ENCODE measurements at places on chromosomes 2 and 18.
A peak's percentile ranks its signal among the peaks of the same experiment; 100 is the strongest.

DNA sequence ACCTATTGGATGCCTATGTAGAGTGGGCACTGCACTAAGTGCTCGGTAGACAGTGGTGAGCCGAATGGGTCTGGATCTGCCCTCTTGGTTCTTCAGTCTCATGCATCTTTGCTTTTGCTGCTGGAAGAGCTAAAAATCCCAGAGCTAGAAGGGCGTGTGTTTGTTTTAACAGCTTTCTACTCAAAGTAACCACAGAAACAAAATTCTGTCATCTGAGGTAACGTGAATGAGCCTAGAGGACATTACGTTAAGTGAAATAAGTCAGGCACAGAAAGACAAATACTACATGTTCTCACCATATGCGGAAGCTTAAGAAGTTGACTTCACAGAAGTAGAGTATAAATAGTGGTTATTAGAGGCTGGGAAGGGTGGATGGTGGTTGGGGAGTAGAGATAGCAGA is 119.8 kb downstream of the PLB1 start:
- DNase-seq, result no peak

- no peak for DNase-seq
Observed at GRCh38 chr2:26644188-26644835, 3.1 kb upstream of the CIB4 start.

GRCh38 chr2:5982193-5982902 is 290.2 kb downstream of the SOX11 start:
- DNase-seq, result no peak

- peak; percentile 1 for DNase-seq
Observed at GRCh38 chr2:171390941-171391516, 42.8 kb downstream of the METTL8 start.

GRCh38 chr2:4882421-4882820 is 809.8 kb upstream of the SOX11 start:
- DNase-seq, result no peak

- no peak for DNase-seq
Observed at GRCh38 chr18:56035546-56035945, 447.6 kb upstream of the TCF4 start.

DNA sequence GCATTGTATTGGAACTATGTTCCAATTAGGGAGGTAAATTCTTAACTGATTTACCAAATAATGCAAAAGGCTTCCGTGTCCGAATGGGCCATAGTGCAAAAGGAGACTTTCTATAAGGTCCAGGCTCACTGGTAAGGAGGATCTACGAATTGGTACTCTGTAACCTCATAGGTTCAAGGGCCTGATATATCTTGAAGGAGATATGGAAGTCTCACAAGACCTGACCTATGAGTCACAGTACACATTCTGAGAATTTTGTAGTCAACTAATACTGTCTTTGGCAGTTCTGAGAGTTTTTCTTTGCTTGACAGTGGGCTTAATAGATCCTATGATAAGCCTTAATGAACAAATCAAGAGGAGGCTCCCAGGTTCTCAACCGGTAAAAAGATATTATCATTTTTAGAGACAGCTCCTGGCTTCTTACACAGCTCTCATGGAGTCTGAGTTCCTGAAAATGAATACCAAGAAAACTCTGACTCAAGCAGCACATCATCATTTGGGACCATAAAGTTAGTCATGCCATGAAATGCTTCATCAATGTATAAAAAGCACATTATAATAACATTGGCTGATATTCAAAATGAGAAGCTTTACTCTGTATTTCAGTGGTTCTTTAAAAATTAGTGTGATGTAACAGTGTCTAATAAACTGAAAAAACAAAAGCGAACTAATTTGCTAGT is 1275.2 kb upstream of the CRIM1 start:
- no peak for DNase-seq

GRCh38 chr2:128289439-128289838 is 29.2 kb downstream of the HS6ST1 start:
- DNase-seq, result no peak

DNA sequence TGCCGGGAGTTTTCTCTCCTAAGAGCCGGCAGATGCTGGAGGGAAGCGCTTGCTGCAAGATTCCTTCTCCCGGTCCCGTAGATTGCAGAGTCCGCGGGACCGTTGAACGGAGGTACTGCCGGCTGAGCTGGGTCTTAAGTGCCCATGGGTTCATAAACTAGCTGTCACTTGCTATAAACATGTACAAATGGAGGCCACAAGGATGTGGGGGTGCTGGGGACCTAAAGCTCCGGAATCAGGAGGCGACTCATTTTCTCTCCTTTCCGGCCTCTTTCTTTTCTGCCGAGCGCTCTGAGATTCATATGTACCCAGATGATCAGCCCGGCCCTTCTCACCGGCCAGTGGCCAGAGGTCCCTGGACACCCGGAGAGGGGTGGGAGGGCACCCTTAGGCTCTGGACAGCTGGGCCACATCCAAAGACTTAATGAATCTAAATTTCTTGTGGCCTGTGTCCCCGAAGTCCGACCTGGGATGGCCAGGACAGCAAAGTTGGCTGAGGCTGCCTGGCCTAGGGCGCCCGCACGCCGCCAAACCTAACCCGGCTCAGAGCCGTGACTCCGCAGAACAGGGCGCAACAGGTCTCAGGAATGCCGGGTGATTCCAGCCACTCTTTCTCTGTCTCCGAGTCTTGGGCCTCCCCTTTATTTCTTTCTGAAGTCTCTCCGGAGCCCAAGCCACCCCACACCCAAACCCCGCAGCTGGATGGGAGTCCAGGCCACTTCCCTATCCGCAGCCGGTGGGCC is 2.4 kb upstream of the PAX3 start:
- no peak for DNase-seq

GRCh38 chr18:48138660-48139430 is 208.4 kb upstream of the SMAD2 start:
- no peak for DNase-seq

GRCh38 chr2:161164161-161164560 is 3.9 kb downstream of the TANK start:
- no peak for DNase-seq

GRCh38 chr2:12074126-12074844 is 327.9 kb downstream of the LPIN1 start:
- DNase-seq, result no peak

DNA sequence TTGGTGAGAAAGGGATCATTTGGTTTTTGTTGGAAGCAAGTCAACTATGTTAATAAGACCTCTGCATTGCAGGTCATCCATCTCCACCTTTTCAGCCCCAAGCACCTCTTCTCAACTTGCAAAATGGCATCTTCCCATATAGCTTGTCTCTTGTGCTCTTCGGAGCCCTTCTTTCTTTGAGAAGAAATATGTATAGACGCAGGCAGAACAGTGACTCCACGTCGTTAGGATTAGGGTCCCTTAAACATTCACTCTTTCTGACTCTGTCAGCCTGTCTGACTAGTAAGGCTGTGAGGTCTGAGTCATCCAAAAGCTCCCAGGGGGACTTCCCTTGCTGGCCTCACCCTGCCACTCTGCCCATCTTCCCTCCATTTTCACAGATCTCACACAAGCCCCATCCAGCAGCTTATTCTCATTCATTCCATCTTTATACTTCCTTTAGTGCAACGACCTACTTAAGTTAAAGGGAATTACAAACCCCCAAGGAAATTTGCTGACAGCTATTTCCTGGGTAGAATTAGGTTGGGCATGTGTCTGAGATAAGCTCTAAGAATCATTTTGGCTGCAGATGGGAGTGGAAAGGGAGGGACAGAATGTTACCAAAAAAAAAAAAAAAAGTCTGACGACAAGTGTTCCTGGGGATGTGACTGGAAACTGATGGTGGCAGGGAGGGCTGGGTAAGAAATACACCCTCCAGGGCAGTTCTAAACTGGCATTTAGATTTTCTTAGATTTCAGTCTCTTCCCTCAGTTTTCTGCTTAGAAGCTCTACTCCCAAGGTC is 37.7 kb upstream of the MEX3C start:
- DNase-seq, result peak; percentile 57

DNA sequence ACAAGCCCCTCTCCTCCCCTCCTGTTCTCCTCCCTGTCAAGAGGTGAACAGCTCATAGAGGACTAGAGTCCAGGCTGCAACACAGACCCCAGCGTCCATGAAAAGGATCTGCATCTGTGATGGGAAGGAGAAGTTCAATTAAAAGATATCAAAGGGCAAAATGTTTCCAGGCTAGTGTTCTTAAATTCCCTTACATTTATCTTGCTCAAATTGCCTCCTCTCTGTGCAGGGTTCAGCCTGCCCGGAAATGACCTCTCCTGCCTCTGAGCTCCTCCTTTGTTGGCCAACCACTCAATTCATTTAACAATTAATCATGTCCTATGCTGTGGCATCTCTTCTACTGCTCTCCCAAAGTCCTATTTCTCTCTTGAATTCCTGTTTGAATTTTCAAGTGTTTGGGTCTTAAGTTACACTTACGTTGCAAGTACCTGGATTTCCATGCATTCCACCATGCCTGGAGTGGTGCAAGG is 105.3 kb downstream of the TSN start:
- DNase-seq, result no peak

DNA sequence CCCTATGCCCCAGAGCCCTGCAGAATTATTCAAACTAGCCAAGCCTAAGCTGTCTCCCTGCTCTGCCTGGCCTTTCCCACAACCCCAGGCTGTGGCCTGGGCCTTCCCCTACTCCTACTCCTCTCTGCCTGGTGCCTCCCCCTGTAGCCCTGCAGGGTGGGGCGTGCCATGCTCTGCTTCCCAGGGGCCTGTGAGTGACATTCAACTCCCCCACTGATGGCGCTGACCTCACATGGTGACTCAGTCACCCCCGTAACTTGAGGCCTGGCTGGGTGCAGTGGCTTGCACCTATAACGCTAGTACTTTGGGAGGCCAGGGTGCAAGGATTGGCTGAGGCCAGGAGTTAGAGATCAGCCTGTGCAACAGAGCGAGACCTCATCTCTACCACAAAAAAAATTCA is 60.6 kb downstream of the KIF1A start:
- peak; percentile 21 for DNase-seq

GRCh38 chr2:208579678-208580077 is 173.1 kb downstream of the PTH2R start:
- DNase-seq, result no peak

- no peak for DNase-seq
Observed at GRCh38 chr2:55482186-55482884, 37.2 kb upstream of the CFAP36 start.

- DNase-seq, result no peak
Observed at GRCh38 chr2:96245609-96246390, 20.0 kb downstream of the TMEM127 start.

- DNase-seq, result no peak
Observed at GRCh38 chr2:170260188-170260587, 82.2 kb downstream of the MYO3B start.

DNA sequence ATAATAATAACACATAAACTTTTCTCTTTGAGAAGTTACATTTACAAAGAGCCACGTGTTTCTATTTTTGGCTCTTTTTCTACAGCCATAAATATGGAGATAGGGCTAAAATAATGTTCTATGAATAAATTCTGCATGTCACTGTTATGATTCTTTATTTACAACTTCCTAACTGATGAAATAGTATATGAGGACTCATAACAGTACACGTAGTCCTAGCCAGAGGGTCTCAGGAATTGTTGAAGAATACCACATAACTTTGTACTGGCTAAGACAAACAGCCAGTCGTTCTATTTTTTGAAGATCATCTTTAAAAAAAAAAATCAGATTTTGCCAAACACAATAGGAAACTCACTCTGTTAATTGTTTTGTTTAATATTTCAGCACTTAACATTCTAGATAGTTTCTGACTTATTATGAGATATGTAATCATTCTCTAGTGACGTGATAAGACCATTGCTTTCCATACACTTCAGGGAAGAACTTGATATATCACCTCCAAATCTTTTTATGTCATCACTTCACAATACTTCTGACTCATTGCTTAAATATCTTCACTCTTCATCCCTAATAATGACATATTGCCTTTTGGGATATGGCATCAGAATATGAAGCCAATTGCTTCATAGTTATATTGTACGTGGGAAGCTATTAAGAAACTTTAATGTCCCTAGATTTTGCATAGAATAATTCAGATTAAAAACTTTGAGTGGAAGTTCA is 256.1 kb downstream of the XIRP2 start:
- DNase-seq, result no peak

DNA sequence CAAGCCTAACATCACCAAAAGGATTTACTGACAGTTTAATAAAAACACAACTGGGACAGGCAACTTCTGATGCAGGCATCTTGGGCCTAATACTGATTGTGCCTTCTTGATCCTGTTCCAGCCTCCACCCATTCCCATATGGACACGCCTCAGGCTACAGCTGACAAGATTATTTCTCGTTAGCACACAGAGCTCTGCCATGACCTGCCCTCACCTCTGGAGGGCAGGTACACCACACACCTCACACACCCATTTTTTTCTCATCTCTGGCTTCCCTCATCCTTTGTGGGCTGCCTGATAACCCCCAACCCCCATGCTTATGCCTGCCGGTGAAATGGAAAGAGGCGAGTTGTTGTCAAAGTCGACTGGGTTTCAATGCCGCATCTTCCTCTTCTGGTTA is 147.0 kb downstream of the ANTXR1 start:
- no peak for DNase-seq

GRCh38 chr2:168174756-168175155 is 72.6 kb downstream of the STK39 start:
- DNase-seq, result no peak

GRCh38 chr2:118219611-118220010 is 131.3 kb downstream of the INSIG2 start:
- DNase-seq, result no peak

DNA sequence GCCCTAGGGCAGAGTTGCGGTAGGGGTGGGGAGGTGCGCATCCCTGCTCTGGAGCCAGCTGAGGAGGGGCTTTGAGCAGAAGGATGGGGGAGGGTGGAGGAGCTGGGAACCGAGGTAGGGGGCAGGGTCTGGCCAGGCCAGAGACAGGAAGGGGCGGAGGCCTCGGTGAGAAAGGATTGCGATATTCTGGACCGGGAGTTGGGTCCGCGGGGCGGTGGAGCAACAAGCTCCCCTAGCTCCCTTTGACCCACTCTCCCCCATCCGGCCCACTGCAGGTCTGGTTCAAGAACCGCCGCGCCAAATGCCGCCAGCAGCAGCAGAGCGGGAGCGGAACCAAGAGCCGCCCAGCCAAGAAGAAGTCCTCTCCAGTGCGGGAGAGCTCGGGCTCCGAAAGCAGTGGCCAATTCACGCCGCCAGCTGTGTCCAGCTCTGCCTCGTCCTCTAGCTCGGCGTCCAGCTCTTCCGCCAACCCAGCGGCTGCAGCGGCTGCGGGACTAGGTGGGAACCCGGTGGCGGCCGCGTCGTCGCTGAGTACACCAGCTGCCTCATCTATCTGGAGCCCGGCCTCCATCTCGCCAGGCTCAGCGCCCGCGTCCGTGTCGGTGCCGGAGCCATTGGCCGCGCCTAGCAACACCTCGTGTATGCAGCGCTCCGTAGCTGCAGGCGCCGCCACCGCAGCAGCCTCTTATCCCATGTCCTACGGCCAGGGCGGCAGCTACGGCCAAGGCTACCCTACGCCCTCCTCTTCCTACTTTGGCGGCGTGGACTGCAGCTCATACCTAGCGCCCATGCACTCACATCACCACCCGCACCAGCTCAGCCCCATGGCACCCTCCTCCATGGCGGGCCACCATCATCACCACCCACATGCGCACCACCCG is 4.8 kb downstream of the OTX1 start:
- no peak for DNase-seq
